ENCODE measurements at places on chromosomes 11 and 22.

DNA sequence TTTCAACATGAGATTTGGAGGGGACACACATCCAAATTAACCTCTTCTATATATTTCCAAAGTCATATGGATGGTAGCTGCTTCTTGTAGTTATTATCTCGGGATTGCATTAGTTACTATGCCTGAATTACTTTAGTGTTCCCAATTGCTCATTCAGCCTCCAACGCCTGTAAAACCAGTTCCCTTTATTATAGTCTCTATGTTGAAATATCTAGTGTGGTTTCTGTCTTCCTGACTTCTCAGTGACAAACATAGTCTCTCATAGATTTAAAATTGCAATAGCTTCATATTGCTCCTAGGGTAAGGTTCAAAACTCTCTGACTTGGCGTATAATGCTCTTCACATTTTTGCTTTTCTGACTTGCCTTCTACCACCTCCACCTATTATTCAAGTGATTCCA is 366.4 kb downstream of the CASP12 start:
- DNase-seq: no peak

GRCh38 chr11:68364581-68364980 is 52.2 kb downstream of the LRP5 start:
- DNase-seq: no peak

GRCh38 chr11:2298795-2299761 is 2.6 kb downstream of the C11orf21 start:
- DNase-seq: no peak

DNA sequence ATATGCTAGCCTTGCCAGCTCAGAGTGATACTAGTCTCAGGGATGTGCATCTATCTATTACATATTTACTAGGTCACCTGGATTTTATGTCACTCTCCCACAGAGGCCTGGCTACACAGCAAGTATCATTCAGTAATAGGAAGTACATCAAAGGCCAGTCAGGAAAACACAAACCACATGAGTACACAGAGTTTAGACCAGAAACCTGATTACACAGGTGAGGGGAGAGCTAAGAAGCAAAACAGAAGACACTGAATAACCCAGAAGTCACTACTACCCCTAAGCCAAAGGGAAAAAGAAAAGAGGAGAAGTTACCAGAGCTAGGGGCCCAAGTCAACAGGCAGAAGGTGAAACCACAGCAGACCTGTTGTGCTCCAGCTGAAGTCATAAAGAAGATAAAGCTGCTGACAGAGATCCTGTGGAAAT is 13.3 kb downstream of the LPXN start:
- no peak for DNase-seq

All from NCI-H187 treated with DMSO at 0.1 percent for 48 hours (cell line).